ENCODE measurements at places on chromosomes 13 and 19. TPM values are rescaled to one million over a fixed set of nuclear protein-coding genes. Genes with fewer than 3 reads are reported as not detected.
A peak's percentile ranks its signal among the peaks of the same experiment; 100 is the strongest.

- DNase-seq = no peak
Measured at GRCh38 chr19:10364644-10365043, 15.7 kb downstream of the TYK2 start.

DNA sequence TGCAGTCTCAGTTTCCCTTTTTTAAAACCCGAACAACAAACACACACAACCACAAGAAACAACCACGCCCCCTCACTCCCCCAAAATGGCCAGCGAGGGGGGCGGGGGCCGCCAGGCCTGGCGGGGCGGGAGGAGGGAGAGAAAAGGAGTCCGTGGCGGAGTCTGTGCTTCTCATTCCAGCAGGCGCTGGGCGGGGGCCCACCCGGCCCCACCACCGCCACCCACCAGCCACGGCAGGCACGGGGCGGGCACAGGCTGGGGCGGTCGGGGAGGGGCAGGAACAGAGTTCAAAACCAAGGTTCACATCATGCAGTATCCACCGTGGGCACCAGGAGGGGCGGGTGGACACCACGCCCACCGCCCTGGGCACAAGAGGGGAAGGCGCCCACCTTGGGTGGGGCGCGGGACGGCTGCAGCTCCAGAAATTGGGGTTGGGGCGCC, 12.9 kb downstream of the DPF1 start:
- no peak for DNase-seq

Gene MIR17HG
- total RNA-seq = 7.8 TPM

Gene PBX4
- total RNA-seq = 4.3 TPM

Gene ZNF345
- total RNA-seq = 12.1 TPM

DNA sequence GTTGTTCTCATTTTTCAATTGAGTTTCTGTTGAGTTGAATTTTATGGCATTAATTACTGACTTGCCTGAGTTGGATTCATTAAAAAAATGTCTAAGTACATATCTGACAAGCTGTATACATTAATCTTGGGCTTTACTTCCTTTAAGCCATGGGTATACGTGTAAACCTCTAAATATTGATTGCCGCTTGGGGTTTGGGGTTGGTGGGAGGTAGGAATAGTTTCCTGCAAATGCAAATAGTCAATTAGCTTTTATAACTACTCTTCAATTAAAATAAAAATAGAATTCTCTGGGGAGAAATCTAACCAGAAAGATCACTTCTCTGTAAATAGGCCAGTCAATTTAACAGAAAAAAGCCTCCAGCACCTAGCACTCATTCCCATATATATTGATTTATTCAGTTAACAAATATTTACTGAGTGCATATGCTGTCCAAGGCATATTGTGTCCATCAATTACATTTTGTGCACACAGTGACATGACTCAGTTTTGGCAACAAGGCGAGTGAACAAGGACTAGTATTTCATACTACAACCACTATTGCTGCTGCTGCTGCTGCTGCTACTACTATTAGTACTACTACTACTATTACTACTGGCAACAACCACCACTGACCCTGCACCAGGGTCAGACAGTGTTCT, 306.8 kb downstream of the RFC3 start:
- no peak for DNase-seq

- no peak for DNase-seq
Measured at GRCh38 chr19:33872445-33873320, 76.0 kb downstream of the KCTD15 start.

Gene ENOX1
- 17.9 TPM for total RNA-seq

DNA sequence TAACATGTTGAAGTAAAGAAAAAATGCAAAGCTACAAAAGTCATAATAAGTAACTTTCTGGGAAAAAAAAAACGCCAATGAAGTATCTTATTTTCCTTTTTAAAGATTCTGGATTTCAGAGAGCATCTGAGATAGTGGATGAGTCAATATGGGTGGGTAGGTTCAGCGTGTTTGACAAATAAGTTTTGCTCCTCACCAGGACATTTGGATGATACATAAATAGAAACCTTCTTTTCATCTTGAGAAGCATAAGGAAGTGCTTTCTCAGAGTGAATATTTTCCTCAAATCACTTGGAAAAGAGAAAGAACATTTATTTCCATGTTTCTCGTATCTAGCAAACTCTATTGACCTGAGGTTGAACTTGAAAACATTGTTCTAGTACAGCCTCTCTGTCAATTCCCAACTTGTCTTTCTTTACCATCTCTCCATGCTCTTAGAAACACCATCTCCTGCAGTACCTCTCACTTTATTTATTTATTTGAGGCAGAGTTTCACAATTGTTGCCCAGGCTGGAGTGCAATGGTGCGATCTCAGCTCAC, 463.2 kb downstream of the KLF5 start:
- no peak for DNase-seq

GRCh38 chr13:63206461-63206860, 1790.8 kb upstream of the PCDH20 start:
- DNase-seq = peak; percentile 0

DNA sequence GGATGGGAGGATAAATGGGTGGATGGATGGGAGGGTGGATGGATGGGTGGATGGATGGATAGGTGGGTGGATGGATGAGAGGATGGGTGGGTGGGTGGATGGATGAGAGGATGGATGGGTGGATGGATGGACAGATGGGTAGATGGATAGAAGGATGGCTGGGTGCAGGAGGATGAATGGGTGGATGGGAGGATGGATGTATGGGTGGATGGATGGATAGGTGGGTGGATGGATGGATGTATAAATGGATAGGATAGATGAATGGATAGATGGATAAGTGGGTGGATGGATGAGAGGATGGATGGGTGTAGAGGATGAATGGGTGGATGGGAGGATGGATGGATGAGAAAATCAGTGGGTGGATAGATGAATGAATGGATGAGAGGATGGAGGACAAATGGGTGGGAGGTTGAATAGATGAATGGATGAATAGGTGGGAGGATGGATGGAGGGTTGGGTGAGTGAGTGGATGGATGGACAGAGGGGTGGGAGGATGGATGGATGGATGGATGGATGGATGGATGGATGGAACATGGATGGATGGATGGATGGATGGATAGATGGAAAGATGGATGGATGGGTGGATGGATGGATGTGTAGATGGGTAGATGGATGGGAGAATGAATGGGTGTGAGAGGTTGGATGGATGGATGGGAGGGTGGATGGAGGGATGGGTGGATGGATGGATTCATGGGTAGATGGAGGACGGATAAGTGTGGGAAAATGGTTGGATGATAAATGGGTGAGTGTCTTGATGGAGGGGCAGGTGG, 35.9 kb upstream of the ONECUT3 start:
- no peak for DNase-seq

DNA sequence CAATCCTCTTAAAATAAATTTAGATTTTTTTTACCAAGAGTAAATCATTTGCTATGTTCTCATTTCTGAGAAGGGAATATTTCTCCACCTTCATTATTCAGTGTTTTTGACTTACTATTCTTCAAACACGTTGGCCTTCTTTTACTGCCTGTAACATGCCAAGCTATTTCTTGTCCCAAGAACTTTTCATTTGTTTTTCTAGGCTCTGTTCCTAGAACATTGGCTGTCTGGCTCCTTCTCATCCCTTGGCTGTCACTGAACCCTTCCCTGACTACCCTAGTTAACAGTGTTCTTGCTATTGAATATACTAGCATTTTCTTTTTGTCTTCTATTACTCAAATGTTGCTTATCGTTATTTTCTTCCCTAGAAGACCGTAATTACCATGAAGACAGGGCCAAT, 248.1 kb downstream of the ITGBL1 start:
- no peak for DNase-seq

Gene ZNF221
- total RNA-seq = 18.2 TPM

DNA sequence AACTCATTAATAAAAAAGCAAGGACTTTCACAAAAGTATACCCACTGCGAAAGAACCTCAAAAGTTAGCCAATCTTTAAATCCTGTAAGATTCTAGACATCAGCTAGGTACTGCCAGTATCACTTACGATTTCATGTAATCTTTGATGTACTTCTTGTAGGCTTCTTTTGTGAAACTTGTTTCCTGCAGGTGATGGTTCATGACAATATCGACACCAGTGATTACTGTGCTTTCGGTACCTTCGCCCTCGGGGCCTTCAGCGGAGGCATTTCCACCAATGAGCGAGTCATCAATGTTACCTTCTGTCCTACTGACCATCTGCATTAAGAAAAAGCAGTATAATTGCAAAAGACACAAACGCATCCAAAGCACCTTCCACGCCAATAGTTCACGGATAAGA, 1.1 kb downstream of the TPT1 start:
- DNase-seq = no peak

- DNase-seq = no peak
Measured at GRCh38 chr13:47000165-47000564, 103.3 kb upstream of the HTR2A start.

DNA sequence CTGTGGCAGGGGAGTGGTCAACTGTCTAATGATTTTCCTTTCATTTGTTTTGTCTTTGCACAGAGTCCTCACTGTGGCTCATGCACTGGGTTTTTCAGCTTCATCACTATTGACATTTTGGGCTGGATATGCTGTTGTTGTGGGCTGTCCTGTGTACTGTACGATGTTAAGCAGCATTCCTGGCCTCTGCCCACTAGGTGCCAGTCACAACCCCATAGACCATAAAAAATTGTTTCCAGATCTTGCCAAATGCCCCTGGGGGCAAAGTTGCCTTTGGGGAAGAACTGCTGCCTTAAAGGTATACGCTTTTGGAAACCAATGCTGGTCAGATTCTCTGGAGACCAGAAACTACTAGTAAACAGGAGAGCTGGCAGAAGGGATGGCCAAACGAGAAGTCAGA, 310.4 kb downstream of the SPRY2 start:
- DNase-seq = no peak

DNA sequence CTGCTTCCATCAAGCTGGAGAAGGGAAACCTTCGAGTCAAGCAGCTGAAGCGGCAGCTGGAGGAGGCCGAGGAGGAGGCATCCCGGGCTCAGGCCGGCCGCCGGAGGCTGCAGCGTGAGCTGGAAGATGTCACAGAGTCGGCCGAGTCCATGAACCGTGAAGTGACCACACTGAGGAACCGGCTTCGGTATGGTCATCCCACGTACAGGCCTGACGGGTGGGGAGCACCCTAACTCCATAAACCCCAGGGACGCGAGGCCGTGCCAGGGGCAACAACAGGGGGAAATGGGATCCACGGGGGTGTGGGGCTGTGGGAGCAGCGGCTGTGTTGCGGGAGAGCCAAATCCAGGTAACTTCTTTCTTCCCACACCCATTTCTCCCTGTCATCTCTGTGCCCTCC, 20.2 kb downstream of the KCNC3 start:
- DNase-seq = no peak

Gene F10
- 4.9 TPM for total RNA-seq

Gene ZNF154
- 24.7 TPM for total RNA-seq

Gene CHST8
- total RNA-seq = 3.3 TPM

GRCh38 chr19:43638214-43638994, 1.2 kb downstream of the CADM4 start:
- DNase-seq = no peak

Gene CLIP3
- 53.4 TPM for total RNA-seq

DNA sequence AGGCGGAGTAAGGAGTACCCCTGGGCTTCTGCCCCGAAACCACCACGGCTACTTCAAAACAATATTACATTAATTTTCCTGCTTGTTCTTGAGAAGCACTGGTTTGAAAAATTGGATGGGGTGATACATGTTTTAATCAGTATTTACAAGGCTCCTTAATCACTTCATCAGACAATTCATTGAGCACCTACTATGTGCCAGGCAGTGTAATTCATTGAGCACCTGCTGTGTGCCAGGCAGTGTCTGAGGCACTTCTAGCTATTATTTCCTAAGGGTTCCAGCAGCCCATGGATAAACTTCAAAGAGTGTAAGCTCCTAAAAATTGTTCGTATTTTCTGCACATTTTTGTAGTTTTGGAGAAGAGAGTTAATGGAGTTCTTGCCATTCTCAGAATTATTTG, 1.6 kb upstream of the GAS6 start:
- no peak for DNase-seq

Gene ATCAY
- 48.9 TPM for total RNA-seq

Gene PTGIR
- total RNA-seq = 1.9 TPM

GRCh38 chr13:76790980-76791819, 95.0 kb downstream of the KCTD12 start:
- no peak for DNase-seq
